ENCODE measurements at places on chromosomes 3 and 15.

DNA sequence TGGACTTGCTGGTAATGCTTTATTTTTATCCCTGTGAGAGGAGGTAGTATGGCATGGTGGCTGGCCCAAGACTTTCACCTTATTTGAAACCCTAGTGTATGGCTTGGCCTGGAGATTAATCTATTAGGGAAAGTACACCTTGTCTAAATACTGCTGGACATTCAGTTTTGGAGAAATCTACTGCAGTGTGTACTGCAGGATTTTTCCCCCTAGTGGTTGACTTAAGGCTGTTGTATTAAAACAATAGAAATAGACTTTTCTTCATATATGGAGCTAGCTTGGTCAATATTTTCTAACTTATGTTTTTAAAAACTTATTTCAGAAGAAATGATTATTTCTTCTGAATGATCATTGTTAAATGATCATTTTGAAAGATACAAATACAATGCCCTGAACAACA is 13.9 kb upstream of the SLITRK3 start:
- DNase-seq = no peak

GRCh38 chr3:194184265-194184751 is 48.4 kb downstream of the HES1 start:
- no peak for DNase-seq

GRCh38 chr3:87766721-87767120 is 292.1 kb downstream of the CGGBP1 start:
- no peak for DNase-seq

DNA sequence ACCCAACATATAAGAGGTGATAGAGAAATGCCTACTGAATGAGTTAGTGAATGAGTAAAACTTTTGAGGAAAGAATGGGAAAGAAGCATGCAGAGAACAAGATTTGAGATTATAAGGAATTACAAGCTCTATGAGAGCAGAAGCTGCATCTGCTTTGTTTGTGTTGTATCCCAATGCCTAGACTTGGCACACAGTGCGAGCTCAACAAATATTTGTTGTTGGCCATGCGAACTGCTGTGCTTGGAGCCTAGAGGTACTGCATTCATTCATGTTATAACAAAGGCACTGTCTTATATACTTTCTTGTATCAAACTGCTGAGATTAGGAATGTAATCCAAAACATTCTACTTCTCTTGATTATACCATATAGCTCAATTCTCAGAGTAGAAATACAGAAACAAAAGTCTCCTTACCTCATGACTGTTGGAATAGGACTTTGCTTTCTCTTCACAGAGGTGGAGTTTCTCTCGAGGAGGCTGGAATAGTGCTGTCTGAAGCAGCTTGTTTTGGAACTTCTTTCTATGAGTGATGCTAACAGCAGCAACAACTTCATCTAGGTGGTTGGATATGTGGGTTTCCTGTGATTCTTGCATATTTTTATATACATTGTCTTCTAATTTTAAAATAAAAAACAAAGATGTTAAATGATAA is 21.1 kb downstream of the TTC23 start:
- DNase-seq = no peak

GRCh38 chr3:158103081-158103886 is 2.9 kb downstream of the SHOX2 start:
- no peak for DNase-seq

GRCh38 chr3:170056710-170057454 is 19.1 kb downstream of the GPR160 start:
- no peak for DNase-seq

DNA sequence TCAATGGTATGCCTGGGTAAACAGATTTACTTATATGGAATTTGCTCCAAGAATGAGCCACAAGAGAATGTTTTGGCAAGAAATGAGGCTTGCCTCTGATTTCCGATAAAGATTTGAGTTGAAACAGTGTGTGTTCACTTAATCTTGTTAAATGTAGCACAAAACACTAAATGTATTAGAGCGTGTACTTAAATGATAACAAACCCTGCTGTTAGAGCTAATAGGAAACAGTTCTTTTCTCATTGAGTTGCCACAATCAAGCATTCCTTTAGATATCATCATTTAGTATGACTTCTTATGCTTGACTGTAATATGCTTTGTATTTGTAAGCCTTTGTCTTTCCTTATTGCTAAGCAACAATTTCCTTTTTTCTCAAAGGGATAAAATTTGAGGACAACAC is 353.6 kb upstream of the ZNF717 start:
- DNase-seq = no peak

- no peak for DNase-seq
These were observed 38.1 kb downstream of the CTDSPL start for GRCh38 chr3:37899711-37900306.

DNA sequence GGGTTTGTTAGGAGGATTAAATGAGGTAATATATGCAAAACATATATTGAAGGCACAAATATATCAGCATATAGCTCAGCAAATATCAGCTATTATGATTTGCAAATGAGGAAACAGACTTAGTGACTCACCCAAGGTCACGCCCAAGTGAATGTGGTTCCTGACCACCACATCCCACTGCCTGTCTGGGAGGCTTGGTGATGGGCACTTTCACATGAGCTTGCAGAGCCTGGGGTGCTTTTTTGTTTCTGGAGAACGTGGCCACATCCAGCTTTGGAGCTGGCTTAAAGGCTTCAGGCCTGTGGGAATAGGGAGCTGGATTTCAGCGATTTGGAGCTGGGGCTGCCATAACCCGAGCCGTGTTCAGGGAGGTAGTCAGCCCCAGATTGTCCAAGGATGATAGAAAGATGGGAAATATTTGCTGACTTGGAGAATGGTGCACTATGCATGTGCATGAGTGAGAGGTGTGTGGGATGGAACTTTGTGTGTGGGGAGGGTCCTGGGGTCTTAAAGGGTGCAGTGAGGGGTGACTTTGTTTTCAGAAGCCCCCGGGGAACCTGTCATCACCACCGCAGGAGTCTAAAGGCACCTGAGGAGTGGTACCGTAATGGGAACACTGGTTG is 12.0 kb upstream of the FGD5 start:
- no peak for DNase-seq

DNA sequence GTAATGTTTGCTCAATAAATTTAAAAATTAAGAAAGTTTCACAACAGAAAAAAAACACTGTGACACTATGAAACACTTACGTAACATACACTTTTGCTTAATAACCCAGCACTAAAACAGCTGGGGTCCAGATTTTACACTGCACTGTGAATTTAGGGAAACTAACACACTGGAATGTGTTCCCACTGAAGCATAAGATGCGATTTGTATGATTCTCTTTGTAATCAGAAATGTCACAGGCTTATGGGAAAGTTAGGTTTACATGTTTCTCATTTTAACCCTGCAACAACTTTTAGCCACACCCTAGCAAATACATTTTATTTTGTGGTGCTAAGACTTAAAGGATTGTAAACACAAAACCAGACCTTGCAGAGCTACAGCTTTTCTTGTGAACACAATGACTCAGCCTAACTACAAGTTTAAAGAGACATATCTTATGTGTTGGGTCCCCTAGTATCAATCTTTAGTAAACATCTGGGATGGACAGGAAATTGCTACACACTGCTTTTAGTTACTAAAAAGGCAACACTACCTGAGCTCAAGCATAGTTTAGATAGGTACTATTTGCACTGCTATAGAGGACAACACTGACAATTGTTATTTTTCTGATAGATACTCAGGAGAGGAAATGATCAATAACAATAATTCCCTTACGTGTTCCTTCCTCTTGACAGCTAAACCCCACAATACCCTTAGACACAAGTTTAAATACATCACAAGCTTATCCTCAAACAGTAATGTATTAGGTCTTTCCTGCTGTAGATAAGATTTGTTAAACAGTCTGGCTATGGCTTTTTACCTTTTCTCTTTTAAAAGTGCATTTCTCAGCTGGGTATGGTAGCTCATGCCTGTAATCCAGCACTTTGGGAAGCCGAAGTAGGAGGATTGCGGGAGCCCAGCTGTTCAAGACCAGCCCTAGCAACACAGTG is 3.8 kb downstream of the PLD1 start:
- DNase-seq = no peak

- DNase-seq = no peak
These were observed 9.2 kb downstream of the CCDC14 start for GRCh38 chr3:123951522-123952447.

DNA sequence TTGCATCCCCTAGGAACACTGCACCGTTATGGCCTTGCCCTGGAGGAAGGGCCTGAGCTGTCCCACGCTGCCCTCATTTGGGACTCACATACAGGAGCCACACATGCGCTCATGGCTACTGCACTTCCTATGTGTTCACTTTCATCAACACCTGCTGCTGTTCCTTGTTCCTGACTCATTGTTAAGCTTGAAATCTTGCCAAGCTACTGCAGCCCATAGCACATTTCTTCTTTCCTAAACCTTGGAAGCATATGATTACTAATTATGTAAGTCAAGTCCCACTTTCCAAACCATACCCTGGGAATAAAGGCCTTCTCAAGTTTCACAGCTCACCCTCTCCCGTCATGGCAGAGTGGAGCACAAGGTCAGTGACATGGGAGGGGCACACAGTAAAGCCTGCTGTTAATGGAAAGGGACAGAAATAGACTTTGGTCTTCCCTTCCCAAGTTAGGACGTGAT is 307.9 kb downstream of the CLSTN2 start:
- no peak for DNase-seq

DNA sequence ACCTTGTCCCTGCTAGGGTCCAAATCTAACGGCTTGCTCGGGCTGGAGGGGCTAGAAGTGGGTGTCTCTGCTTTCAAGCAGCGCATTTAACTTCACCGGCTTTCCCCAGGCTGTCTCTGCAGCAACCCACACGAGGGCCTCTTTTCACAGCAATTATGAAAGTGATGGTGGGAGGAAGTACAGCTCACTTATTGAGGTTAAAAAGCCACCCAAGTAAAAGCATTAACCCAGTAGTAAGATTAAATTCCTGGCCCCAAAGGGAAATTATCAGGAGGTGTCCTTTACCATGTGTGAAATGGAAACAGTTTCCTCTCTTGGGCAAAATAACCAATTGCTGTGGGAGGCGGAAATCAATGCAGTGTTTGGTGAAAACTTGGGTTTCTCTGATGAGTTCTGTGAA is 41.1 kb downstream of the NGRN start:
- no peak for DNase-seq

- no peak for DNase-seq
These were observed 69.6 kb downstream of the LMCD1 start for GRCh38 chr3:8571256-8571655.

DNA sequence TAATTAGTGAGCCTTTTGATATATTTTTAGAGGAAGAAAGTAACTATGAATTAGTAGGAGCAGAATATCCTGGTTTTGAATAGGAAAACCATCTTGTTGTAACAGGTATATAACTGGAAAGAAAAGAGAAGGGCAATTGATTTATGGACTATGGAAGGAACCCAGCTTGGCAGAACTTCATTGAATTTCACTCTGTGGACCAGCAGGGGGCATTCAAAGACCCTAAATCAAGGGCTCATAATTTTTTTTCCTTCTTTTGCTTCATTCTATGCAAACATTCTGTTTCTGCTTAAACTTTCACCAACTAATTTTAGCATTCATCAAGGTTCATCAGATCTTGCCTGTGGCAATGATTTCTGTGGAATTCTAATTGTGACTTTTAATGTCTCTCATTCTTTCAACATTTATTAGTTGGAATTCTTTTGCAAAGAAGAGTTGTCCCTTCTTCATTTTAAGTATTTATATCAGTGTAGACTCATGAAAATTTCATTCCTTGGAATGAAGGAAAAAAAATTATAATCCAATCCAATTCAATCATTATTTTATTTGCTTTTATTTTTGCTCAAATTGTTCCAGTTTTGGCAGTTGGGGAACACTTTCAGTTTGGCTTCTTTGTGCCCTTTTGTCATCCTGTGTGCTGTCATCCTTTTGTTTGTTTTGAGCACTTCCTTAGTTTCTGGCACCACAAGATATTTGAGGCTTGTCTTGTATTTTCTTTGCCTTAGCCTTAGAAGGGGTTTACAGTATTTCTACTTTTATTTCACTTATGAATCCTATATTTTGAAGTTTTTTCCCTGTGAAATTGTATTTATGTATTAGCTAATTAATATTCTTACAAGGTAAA is 30.4 kb downstream of the NXPE3 start:
- no peak for DNase-seq

DNA sequence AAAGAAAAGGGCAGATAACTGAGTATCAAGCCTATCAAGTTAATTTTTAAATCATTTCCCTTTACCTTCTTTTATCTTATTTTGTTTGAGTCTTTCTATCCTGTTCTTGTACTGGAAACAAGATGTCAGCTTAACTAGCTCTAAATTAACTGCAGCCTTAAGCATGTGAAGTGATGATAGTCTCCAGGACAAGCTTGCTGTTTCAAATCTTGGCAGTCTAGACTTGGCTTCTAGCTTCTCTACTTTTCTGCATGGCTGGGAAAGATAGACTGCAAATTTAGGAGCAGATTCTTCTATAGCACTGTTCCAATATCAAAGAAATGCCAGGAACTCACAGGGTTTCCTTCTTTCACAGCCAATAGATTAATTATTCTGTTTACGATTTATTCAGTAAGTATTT is 1034.4 kb downstream of the TUSC7 start:
- no peak for DNase-seq

GRCh38 chr3:64056606-64057180 is 33.4 kb upstream of the PSMD6 start:
- no peak for DNase-seq

DNA sequence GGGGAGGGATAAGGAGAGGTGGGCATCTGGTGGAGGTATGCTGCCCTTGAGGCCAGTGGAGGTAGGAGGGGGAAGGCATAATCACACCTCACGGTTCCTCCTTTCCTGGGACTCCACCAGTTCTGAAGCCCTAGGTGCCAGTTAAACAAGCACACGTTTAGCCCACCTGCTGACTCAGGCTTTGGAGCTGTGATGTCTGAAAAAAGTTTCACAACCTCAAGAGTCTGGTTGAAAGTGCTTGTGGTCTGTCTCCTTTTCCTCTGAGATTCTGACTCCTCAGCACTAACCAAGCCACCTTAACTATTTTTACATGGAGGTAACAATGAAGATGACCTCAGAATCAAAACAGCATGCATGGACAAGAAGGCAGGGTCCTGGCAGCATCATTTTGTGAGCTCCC is 23.0 kb downstream of the HPS3 start:
- DNase-seq = no peak

- no peak for DNase-seq
These were observed 127.8 kb downstream of the CHDH start for GRCh38 chr3:53718462-53718861.

DNA sequence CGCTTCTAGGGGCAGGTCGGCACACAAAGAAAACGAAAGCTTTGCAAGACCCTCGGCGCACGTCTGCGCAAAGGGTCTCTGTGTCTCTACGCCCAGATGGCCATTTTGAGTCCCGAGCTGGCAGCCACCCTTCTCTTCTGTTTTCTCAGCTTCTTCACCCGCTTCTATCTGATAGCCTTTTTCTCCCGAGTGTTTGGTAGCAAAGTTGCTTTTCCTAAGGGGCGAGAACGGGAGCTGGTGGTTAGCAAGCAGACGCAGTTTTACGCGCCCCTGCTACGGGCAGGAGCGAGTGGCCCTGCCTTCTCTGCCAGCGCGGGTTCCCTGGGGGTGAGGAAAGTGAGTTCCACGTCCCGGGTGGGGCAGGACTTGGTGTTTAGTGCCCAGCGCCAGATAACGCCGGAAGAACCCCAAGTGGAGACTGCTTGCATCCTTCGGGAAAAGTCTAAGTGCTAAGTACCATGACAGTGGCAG is 2.9 kb upstream of the MKRN2 start:
- DNase-seq = no peak

GRCh38 chr3:95289295-95289694 is 1226.4 kb downstream of the NSUN3 start:
- no peak for DNase-seq

GRCh38 chr15:91942720-91943394 is 89.3 kb downstream of the SLCO3A1 start:
- no peak for DNase-seq

- DNase-seq = no peak
These were observed 25.5 kb upstream of the SNRPA1 start for GRCh38 chr15:101320501-101321052.

- DNase-seq = no peak
These were observed 62.7 kb downstream of the PDE8A start for GRCh38 chr15:85044251-85044853.

Measured in activated naive CD4-positive, alpha-beta T cell (primary cell).